Right renal pelvis (tissue), 4 donors: ENCODE measurements at places on chromosomes 16 and 17. TPM values are rescaled to one million over a fixed set of nuclear protein-coding genes. Genes with fewer than 3 reads are reported as not detected.

DNA sequence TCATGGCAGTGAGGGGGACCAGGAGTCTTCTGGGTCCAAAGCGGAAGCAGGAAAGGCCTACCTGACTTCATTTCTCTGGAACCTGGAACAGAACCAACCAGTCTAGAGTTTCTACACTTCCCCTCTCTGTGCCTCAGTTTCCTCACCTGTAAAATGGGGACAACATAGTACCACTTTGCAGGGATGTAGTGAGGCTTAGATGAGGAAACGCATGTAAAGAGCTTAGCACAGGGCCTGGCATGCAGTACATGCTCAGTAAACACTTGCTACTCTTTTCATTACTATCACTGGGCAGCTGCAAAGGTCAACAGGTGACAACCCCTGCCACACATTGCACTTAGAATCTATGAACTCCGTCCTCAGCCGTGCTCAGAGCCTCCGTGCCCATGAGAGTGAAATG lies 24.2 kb downstream of the MYO15A start:
- no peak for DNase-seq

GRCh38 chr16:75996491-75996890 lies 270.2 kb upstream of the CPHXL start:
- no peak for DNase-seq

DNA sequence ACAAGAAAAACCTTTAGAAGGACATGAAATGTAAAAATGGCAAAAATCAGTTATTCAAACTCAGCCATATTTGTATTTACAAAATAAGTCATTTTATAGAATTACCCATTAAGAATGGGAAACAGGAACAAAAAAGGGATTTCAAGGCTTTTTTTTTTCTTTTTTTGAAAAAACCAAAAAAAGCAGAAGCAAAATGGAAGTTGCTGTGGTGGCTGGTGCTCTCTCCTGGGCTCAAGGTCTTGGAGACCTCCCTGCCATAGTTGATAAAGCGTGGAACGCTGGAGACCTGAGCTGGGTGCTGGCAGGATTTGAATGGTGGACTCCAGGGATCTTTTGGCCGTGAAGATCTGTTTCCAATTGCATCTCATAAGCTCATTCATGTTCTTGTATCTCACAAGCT lies 3.1 kb downstream of the PLCG2 start:
- no peak for DNase-seq

GRCh38 chr16:89183463-89183862 lies 11.9 kb downstream of the CDH15 start:
- DNase-seq = no peak

- no peak for DNase-seq
These were observed 29.3 kb downstream of the UNC13D start for GRCh38 chr17:75814900-75815373.

DNA sequence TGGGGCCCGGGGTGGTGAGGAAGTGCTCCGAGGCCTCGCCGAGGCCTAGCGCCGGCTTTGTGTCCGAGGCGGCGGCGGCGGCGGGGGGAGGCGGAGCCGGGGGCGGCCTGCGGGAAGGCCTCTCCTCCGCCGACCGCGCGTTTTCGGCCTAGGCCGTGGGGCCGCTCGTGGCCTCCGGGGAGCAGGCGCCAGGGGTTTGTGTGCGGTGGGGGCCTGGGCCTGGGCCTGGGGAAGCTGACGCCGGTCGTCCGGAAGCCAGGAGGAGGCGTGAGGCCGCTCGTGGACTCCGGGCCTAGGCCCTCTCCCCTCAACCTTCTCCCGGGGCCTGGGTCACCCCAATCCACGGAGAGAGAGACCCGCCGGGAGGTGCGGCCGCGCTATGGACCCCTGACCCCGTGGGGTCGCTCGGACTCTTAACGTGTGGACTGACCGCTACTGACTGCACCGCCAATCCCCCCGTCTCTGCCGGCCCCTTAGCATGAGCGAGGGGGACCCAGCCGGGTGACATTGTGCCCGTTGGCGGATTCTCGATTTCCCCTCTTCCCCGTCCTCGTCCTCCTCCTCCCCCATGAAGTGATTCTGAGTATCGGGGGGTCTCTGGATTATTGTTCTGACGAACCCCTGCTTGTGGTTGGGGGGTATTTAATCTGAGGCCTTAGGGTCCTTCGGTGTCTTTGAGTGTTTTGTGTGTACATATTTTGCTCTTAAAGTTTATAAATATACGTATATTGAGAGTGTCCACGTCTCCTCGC lies 660 bp downstream of the RBBP6 start:
- no peak for DNase-seq

GRCh38 chr16:58121132-58121531 lies 8.0 kb downstream of the CFAP20 start:
- no peak for DNase-seq

DNA sequence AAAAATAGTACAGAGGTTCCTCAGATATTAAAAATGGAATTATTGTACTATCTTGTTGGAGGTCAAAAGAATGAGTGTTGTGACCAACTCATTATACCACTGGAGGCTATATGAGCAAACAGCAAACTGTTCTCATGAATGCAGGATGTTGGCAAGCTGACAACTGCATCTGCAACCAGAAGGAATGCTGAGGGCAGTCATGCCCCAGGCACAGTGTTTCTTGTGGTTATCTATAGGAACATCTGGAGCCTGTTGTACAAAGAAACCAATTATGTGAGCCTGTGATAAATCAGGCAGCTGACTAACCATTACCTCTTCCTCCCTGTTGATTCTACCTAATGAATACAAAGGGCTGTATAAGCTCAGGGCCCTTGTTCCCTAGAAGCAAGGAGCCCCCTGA lies 2057.1 kb downstream of the TP53TG3F start:
- DNase-seq = no peak

DNA sequence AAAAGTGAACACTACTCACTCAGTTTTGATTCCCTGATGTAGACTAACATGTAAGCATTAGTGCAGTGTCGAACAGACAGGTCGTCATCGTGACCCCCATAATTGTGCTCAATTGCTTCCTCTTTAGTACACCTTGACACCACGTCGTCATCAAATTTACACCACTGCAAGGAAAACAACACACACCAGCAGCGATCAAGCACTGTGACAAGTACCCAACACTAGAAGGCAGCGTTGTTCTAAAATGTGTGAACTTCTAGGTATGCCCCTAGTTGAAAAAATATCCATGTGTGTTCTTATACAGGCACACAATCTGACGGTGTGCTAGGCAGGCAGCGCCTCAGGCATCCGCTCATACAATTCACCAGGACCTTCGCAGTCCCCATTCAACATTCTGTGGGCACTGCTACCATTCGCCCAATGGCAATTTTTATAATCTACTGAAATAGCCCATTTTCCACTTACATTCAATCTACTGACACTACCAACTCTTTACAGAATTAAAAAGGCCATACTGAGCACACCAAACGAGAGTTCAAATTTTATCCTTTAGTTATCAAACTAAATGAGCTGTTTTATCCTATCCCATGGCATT lies 23.1 kb downstream of the LITAFD start:
- DNase-seq = no peak

- no peak for DNase-seq
These were observed 22.3 kb downstream of the RHBDL3 start for GRCh38 chr17:32287804-32288511.

- DNase-seq = no peak
These were observed 66.6 kb downstream of the SIAH1 start for GRCh38 chr16:48318630-48319029.

DNA sequence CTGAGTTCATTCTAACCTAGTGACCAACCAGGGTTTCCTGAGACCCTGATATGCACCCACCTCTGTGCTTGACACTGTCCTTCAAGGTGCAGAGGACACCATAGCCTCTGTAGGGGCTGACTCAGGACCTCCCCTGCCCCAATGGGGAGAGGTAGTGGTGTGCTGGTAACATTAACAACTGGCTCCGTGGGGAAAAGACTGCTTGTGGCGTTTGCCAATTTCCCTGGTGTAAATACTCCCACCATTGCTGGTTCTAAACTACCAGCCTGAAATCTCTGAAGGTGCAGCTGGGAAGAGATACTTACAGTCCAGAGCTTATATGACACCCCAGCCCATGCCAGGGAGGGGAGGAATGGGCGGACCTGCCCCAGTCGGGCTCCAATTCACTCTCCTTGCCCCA lies 54.9 kb downstream of the ENGASE start:
- no peak for DNase-seq

TPSD1 gene
- 0.55 TPM for polyA plus RNA-seq

PSMB3 gene
- polyA plus RNA-seq = 135 TPM

SCGB1C2 gene
- polyA plus RNA-seq = 2.6 TPM
